WTC11 (cell line): ENCODE measurements at places on chromosomes 1 and 21.

DNA sequence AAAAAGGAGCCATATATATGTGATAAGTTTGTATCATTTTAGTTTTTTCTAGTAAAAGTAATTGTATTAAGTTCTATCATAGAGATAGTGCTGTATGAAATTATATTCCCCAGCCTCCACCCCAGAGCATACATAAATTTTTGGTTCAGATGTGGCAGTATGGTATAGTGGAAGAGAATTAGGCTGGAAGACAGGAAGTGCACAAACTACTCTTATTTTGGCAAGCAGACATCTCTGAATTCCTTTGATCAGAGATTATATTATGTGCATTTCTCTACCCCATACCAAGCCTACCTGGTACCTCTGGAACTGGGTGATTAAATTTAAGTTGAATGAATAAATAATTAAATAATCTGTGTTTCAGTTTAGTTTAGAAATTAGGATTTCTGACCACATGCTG, 55.9 kb downstream of the FNBP1L start:
- H3K36me3 ChIP-seq = peaks cover 33% of the 10 kb centered on the region
- H3K27ac ChIP-seq = no peak overlapping the region
- peaks cover 36% of the 10 kb centered on the region for H3K4me1 ChIP-seq
- no peak for DNase-seq
- H3K27me3 ChIP-seq = no peaks in the 10 kb centered on the region
- H3K4me3 ChIP-seq = no peak overlapping the region

DNA sequence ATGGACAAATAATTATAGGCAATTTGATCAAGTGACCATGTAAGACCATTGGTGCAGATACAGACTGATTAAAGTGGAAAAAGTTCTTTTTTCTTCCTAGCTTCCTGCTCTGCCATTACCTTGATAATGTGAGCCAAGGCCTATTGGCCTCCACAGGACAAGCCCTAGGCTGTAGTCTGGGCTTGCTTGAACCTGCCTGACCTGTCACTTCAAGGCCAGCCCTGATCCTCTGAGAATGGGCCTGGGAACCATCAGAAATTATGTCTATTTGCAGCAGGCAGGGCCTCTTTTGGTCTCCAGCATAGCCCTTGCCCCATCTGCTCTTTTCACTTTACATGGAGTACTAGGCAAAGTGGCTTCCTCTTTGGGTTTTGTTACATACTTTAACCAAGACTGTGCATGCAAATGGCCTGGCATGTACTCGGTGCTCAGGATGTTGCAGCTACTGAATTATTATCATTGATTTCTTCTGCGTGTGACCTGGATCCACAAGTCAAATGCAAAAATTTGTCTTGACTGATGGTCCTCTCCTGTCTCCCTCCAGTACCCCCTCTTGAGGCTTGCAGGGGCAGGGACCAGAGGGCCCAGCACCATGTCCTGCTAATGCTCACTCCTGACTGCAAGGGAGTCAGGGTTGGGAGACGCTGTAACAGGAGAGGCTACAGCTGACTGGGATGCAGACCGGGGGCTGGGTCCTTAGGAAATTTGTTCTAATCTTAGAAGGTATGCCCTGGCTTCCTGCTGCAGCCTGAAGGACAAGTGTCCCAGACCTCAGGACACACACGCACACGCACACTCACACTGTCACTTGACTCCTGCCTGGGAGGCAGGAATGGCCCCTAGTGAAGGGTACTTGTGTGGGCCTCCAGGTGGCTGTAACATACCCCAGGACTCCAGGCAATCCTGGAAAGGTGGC, 39.4 kb downstream of the RCSD1 start:
- peaks cover 18% of the 10 kb centered on the region for H3K4me1 ChIP-seq
- no peaks in the 10 kb centered on the region for H3K27me3 ChIP-seq
- H3K36me3 ChIP-seq = no peaks in the 10 kb centered on the region
- no peak overlapping the region for H3K4me3 ChIP-seq
- DNase-seq = no peak

- DNase-seq = no peak
- peaks cover 30% of the 10 kb centered on the region for H3K4me1 ChIP-seq
- peaks cover 65% of the 10 kb centered on the region for H3K27me3 ChIP-seq
- H3K36me3 ChIP-seq = no peaks in the 10 kb centered on the region
- H3K27ac ChIP-seq = no peak overlapping the region
- H3K4me3 ChIP-seq = no peak overlapping the region
These were observed 1.9 kb upstream of the OLFML2B start for GRCh38 chr1:162025541-162025940.

GRCh38 chr1:212465311-212465710, 32.6 kb downstream of the NENF start:
- H3K4me3 ChIP-seq = no peak overlapping the region
- peaks cover 44% of the 10 kb centered on the region for H3K4me1 ChIP-seq
- DNase-seq = no peak
- no peak overlapping the region for H3K27ac ChIP-seq

GRCh38 chr1:228849011-228849541, 113.8 kb downstream of the RHOU start:
- peak overlapping the region; percentile 89 for H3K27ac ChIP-seq
- H3K27me3 ChIP-seq = peaks cover 6% of the 10 kb centered on the region
- H3K4me3 ChIP-seq = no peak overlapping the region
- no peak for DNase-seq
- H3K36me3 ChIP-seq = peaks cover 17% of the 10 kb centered on the region
- peaks cover 43% of the 10 kb centered on the region for H3K4me1 ChIP-seq
